ENCODE measurements at places on chromosomes 5 and 9.

DNA sequence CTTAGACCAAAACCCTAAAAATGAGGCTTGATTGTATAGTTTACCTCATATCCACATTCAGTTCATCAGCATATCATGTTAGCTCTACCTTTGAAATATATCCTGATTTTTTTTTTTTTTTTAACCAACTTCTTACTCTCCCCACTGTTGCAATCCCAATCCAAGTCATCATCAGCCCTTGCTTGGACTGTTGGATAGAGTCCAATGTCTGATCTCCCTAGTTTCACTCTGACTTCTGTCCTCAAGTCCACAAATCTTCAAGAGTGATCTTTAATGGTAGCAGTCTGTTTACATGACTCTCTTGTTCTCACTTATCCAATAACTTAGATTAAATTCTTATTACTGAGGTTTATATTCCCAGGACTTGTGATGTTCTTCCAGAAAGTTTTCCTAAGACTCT is 30.8 kb downstream of the NAA35 start:
- DNase-seq, result no peak

- DNase-seq, result no peak
Measured at GRCh38 chr5:72074251-72074650, 33.0 kb upstream of the MAP1B start.

DNA sequence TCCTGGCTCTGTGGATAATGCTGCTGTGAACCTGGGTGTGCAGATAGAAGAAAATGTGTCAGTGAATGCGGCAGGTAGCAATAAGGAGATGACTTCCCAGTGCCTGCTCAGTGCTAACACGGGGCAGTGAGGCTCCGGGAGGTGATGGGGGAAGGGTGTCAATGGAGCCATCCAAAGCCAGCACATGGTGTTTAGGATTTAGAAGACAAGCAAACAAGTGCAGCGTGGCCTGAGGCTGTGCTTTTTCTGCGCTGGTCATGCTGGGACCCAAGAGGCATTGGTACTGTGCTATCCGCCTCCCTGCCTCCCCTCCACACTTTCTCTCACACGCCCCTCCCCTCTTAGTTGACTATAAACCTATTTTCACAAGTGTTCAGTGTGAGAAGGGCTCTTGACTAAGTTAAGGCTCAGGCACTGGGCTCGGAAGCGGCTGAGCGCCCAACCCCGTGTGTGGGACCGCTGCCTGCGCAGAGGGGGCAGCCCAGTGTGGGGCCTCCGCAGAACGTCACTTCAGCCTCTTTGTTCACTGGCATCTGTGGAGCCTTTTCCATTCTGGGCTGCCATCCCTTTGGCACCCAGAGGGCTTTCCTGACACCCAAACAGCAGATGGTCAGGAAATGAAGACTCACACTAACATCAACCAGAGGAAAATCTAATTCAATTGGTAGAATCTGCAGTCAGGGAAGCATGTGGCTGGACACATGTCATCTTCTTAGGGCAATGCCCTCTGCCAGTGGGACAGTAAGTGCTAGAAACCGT is 21.8 kb upstream of the NINJ1 start:
- no peak for DNase-seq

DNA sequence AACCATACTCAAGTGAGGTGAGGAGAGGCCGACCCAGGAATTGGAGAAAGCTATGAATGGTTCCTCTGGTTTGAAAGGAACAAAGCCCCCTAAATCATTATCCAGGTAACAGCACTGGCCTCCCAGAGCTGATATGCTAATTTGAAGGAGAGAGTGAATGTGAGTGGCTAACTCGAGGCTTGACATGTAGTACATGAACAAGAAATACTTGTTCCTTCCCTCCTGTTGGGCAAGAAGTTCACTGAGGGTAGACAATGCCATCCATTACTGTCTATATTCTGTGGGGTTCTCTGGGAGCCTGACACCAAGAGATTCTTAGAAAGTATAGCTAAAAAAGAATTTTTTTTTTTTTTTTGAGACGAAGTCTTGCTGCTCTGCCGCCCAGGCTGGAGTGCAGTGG is 32.5 kb upstream of the ZNF354A start:
- no peak for DNase-seq

- DNase-seq, result no peak
Measured at GRCh38 chr5:139647506-139648204, 494 bp upstream of the CXXC5 start.

Measured in right hindlimb (tissue), 1 donor.